ENCODE measurements at places on chromosomes 13 and 19.

DNA sequence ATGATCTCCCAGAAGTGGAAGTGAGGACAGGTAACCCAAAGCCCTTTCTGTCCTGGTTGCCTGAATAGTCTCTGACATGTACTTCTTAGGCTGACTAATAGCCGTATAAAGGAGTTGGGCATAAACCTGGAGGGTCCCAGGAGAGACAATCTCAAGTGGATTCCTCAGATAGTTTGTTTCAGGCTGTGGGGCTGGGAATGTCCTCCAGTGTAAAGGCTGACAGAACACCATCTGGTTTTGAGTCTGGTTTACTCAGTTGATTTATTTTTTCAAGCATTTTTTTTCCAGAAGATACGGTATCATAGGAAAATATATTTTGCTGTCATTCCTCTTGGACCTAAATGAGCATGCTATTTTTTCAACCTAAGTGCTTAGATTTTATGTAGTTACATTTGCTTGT, 15.2 kb downstream of the HTR2A start:
- DNase-seq, result no peak

GRCh38 chr19:50717891-50718254, 1.7 kb downstream of the SHANK1 start:
- DNase-seq, result no peak

- no peak for DNase-seq
Measured at GRCh38 chr19:18996796-18997394, 36.4 kb downstream of the SUGP2 start.

- peak; percentile 71 for DNase-seq
Measured at GRCh38 chr19:11530432-11530831, 1.5 kb upstream of the ECSIT start.

DNA sequence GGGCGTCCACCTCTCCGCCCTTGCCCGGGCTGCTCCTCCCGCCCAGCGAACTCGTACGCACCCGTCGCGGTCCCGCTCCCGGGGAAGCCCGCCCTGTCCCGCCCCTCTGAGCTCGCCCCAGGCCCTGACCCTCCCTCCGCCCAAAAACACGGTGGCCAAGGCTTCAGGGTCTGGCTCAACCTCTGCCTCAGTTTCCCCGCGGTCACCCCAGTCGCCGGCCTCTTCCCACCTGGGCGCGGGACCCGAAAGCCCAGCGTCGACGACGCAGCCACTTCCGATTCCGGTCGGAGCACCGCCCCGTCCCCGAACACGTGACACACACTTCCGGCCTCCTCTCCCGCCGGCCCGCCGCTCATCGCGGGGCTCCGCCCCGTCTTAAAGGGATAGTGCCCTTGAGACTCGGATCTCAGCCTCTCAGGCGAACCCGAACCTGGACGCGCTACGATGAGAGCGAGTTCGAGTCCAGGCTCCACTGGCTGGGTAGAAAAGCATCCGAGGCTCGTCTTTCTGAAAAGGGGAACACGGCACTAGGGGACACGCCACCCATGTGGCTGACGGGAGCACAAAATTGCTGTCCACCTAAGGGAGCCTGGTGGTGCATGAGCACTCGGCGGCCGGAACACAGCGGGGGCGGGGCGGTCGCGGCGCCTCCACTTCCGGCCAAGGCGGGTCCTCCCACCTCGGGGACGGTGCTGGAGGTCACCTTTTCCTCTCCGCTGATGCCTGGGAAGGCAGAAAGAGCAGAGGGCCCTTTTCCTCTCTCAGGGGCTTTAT, at the start of gene C19orf25:
C19orf25 (minus strand) TSS at position 282 of the 774 bp plus-strand sequence. CDS start 312 bp downstream, outside the sequence.
- DNase-seq, result peak; percentile 98

GRCh38 chr13:40477623-40478608, 188.5 kb downstream of the FOXO1 start:
- peak; percentile 50 for DNase-seq

GRCh38 chr19:49136771-49137171, 17.4 kb downstream of the PPFIA3 start:
- DNase-seq, result no peak

GRCh38 chr13:102793611-102794355, 5.0 kb downstream of the POGLUT2 start:
- no peak for DNase-seq

GRCh38 chr19:31418692-31419430, 69.6 kb upstream of the TSHZ3 start:
- DNase-seq, result no peak

- peak; percentile 71 for DNase-seq
Measured at GRCh38 chr13:80040196-80040980, 300.5 kb downstream of the SPRY2 start.

DNA sequence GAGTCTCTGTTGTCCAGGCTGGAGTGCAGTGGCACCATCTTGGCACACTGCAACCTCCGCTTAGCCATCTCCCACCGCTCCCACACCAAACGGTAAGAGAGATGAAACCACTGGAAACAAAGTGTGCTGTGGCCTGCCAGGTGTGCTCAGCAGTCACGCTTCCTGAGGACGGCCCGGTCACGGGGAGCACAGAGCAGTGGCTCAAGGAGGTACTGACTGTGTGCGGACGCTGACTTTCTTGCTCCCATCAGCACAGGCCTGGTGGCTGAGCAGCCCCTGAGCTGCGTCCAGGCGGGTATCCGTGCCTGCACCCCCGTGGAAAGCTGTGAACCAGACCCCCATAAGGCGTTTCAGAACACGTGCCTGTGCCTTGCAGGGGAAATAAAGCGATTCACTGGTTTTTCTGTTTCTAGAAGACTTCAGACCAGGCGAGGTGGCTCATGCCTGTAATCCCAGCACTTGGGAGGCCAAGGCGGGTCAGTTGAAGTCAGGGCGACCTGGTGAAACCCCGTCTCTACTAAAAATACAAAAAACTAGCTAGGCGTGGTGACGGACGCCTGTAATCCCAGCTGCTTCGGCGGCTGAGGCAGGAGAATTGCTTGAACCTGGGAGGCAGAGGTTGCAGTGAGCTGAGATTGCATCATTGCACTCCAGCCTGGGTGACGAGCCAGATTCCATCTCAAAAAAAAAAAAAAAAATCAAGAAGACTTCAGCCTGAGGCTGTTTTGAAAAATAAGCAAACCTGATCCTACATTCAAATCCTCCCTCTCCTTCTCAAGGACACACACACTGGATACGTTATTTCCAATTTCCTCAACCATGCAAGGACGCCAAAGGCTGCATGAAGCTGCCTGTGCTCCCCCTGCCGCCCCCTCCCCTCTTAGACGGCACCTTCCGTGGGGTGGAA, 25.5 kb downstream of the ADPRHL1 start:
- DNase-seq, result no peak

DNA sequence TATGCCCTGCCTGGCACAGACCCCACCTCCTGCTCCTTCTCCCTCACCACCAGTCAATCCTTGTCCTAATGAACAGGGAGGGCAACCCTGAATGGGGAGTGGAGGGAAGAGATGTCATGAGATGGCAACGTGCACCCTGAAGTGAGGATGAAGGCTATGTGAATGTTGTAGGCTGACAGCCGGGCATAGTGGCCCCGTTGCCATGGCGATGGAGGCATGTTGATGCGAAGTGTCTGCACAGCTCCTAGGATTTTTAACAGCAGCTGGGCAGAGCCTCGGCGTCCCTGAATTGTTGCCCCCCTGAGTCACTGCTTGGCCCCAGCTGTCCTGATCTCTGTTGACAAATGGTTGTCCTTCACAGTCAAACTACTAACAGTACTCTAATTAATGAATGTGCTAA, 4.8 kb upstream of the ALOX5AP start:
- DNase-seq, result no peak

- peak; percentile 18 for DNase-seq
Measured at GRCh38 chr13:20798027-20798426, 24.3 kb upstream of the EEF1AKMT1 start.

DNA sequence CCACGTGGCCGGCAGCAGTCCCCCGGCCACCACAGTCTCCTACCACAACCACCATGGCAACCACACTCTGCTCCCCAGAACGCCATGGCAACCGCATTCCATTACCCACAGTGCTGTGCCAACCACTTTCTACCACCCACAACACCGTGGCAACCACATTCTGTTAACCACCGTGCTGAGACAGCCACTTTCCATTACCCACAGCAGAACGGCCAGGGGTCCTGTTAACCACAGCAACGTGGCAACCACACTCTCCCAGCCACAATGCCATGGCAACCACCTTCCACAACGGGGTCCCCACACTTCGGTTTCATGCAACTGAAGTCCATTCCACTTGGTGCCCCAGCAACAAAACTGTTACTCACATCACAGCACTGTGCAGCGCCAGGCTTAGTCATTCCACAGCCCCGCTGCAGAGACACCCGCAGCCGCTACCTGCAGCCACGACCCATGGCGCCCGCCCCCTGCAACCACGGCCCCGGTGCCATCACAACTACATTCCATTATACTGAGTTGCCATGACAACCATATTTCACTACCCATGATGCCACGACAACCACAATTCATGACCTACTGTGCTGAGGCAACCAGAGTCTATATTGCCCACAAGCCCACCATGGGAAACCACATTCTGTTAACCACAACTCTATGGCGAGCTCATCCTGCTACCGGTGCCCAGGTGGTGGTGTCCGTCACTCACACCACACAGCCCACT, 10.0 kb downstream of the DPF1 start:
- DNase-seq, result no peak

DNA sequence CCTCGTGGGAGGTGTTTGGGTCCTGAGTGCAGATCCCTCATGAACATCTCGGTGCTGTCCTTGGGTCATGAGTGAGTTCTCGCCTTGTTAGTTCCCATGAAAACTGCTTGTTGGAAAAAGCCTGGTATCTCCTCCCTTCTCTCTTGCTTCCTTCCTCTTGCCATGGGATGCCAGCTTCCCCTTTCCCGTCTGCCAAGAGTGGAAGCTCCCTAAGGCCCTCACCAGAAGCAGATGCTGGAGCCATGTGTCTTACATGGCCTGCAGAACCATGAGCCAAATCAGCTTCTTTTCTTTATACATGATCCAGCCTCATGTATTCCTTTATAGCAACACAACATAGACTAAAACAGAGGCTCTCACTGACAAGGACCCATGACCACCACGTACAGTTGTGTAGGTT, 8.2 kb downstream of the ADGRE2 start:
- no peak for DNase-seq

DNA sequence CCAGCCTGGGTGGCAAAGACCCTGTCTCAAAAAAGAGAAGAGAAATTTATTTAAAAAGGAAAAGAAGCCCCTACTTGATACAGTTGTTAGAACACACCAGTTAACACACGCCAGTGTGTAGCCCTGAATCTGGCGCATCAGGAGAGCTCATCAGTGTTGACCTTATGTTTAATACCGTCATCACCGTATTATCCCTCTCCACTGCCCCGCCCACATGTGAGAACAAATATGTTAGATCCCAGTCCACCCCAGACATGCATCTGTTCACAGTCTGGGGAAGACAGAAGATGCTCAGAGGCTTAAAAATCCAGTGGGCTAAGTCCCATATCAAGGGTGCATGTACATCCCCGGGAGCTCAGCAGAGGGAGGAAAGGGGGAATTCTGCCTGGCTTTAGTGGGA, 155.2 kb downstream of the DPF1 start:
- DNase-seq, result no peak

GRCh38 chr13:35618565-35619083, 142.1 kb upstream of the MAB21L1 start:
- DNase-seq, result no peak

GRCh38 chr19:33274663-33275558, 27.4 kb downstream of the CEBPA start:
- DNase-seq, result no peak

GRCh38 chr19:22286151-22286810, at the start of gene ZNF729:
Gene ZNF729 (plus strand): TSS chr19:22286441. CDS start chr19:22286526, 85 bp downstream.
- no peak for DNase-seq

- DNase-seq, result no peak
Measured at GRCh38 chr19:35278578-35279284, 3.6 kb upstream of the HAMP start.

- no peak for DNase-seq
Measured at GRCh38 chr13:98575009-98575903, 1.7 kb downstream of the STK24 start.

- DNase-seq, result peak; percentile 37
Measured at GRCh38 chr19:11194656-11195558, 2.4 kb downstream of the KANK2 start.

- DNase-seq, result peak; percentile 70
Measured at GRCh38 chr13:77386880-77387606, 60.1 kb upstream of the MYCBP2 start.

DNA sequence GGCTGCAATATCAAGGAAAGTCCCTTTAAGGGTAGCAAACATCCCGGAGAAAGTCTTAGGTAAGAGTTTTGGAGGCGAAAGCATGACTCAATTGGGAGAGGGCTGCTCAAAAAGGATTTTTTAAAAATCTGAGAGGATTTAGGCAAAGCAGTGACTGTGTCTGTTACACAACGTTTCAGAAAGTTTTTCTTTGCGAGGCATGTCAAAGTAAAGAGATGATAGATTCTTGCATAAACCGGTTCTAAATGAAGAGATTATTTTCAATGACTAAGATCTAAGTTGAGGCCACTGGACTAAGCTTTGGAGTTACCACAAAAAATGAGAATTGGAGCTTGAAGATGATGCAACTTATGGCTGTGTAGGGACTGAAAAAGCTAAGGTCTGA, 43.7 kb upstream of the ENOX1 start:
- peak; percentile 97 for DNase-seq

DNA sequence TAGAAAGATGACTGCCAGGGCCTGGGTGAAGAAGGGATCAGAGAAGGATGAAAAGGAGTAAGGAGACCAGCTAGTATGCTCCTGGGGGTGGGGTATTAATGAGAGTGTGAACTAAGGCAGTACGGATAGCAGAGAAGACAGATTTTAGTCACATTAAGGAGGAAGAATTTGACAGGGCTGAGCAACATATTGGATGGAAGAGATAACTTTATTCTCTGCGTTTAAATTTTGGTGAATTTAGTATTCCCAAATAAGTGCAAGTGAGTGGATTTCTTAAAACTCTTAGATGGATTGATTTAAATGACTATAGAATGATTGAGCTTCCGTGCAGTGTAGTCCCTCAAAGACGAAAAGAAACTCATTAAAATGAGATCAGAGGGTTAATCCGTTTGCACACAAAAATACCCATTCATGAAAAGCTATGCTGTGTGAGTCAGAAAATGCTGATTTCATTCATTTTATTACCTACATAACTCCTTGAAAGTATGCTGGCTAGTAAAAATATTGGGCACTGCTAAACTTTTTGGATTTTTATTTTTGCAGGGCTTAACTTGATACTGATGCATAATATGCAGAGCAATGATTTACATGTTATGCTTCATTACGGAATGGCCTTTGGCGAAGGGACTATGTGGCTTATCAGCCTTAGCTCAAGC, 54.1 kb downstream of the WDFY2 start:
- no peak for DNase-seq

DNA sequence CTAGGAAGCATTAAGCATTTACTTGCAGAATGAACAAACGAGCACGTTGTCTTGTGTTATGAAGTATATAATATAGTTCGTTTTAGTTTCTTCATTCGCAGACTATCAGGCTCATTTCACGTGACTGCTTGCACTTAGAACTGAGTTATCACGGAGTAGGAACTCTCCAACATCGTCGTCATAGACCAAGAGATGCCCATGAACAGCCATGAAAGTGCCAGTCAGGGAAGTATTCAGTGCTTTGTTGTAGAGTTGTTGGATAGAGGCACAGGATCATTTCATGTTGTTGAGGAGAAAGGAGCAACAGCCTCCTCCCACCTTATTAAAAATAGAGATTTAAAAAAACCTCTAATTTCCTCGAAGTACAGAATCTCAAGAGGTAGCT, 977 bp upstream of the IL17D start:
- DNase-seq, result peak; percentile 35

- no peak for DNase-seq
Measured at GRCh38 chr13:21232196-21232595, 55.7 kb downstream of the MRPL57 start.

- peak; percentile 49 for DNase-seq
Measured at GRCh38 chr13:20125129-20125782, 35.6 kb downstream of the GJA3 start.
